BJ (cell line): ENCODE measurements at places on chromosomes 1 and 21. TPM values are rescaled to one million over a fixed set of nuclear protein-coding genes. Genes with fewer than 3 reads are reported as not detected.
A peak's percentile ranks its signal among the peaks of the same experiment; 100 is the strongest.

The DHRS3 gene
- 188 and 224 TPM in 2 replicates for polyA plus RNA-seq

DNA sequence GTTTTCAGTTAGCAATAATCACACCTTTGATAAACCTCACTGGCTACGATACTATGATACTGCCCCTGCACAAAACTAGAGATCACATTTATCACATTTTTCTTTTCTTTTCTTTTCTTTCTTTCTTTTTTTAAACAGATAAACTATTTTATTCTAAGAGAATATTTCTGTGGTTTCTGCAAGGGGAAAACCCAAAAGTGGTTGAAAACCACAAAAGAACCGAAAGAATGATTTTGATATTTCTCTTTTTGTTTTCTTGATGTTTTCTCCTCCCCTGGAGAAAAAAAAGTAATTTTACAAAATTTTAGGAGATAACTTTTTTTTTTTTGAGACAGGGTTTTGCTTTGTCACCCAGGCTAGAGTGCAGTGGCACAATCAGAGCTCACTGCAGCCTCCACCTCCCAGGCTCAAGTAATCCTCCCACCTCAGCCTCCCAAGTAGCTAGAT, 18.4 kb upstream of the FRRS1 start:
- DNase-seq = no peak

- no peak for DNase-seq
Observed at GRCh38 chr1:16012590-16013219, 5.1 kb downstream of the HSPB7 start.

- DNase-seq = no peak
Observed at GRCh38 chr21:23644768-23645167, 1962.5 kb downstream of the MRPL39 start.

GRCh38 chr1:94000510-94001282, 91.5 kb upstream of the GCLM start:
- no peak for DNase-seq

- no peak for DNase-seq
Observed at GRCh38 chr21:40563900-40564299, 283.1 kb downstream of the DSCAM start.

GRCh38 chr1:87208931-87209330, 119.7 kb upstream of the LMO4 start:
- no peak for DNase-seq

- DNase-seq = no peak
Observed at GRCh38 chr1:67614511-67614934, 70.5 kb upstream of the GADD45A start.

DNA sequence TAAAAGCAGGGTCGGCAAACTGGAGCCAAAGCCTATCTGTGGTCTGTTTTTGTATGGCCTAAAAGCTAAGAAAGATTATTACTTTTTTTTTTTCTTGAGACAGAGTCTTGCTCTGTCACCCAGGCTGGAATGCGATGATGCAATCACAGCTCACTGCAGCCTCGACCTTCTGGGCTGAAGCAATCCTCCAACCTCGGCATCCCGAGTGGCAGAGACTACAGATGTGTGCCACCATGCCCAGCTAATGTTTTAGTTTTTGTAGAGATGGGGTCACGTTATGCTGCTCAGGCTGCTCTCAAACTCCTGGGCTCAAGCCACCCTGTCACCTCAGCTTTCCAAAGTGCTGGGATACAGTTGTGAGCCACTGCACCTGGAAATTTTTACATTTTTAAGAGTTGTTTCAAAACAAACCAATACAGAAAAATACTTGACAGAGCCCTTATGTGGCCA, 6.5 kb upstream of the GLRX2 start:
- peak; percentile 51 for DNase-seq

DNA sequence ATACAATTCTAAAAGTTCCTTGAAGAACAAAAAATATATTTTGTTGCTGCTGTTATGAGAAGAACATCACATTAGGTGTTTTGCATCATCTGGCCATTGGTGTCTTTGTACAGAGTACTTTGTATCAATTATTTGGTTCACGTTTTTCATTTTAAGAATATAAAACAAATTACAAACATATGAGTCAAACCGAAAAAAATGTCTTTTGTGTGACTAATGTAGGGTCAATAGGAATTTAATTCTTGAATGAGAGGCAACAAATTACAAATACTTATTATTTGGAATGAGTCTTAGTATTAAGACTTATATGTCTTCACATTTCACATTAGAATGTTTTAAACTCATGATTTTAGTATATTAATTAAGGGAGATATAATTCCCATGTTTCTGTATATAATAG, 54.8 kb downstream of the NR5A2 start:
- DNase-seq = no peak

DNA sequence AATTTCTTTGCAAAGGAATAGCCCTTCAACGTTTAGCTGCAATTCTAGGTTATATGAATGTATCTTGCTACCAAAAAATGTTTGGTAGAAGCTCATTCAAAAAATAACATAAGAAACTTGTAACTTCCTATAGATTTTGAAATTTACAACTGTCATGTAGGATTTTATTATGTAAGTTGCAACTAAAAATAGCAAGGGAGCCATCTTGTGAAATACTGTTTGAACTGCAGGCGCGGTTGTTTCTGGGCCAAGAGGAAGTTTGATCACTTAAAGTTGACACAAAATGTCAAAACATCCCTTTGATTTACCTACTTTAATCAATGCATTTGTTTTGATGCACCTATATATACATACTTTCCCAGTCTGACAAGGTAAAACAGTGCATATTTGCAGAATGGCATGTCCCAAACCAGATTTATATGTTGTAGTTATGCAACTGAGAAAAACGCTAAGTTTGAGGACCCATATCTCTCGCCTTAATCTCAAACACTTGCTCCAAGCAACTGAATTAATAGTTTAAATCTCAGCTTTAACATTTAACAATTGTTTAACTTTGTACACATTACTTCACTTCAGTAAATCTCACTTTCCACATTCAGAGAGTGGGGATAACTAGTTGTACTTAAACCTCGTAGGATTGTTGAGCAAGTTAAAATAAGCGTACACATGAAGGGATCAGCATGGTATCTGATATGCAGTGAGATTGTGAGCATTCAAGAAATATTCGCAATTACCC, 63.9 kb downstream of the KCNK2 start:
- peak; percentile 8 for DNase-seq

- peak; percentile 66 for DNase-seq
Observed at GRCh38 chr1:54408147-54409066, 2.2 kb upstream of the SSBP3 start.

DNA sequence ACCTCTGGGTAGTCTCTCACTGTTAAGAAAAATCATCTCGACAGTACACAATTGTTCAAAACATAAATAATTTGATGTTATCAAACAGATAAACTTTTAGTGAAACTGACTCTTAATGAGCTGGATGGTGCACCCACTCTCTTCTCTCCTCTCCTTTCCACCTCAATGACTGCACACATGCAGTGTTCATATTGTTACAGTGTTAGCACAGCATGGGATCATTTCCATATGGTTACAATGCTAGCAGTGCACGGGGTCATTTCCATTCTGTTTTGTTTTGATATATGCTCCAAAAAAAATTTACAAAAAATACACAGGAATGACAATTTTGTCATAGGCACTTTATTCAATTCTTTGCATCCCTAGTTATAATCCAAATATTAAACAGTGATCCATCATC, 26.4 kb upstream of the RNF187 start:
- no peak for DNase-seq
